Activated CD8-positive, alpha-beta memory T cell treated with anti-CD3 and anti-CD28 coated beads, Interleukin-2, amount 50 U/mL, for 4 hours (primary cell): ENCODE measurements at places on chromosomes 7 and 10.

DNA sequence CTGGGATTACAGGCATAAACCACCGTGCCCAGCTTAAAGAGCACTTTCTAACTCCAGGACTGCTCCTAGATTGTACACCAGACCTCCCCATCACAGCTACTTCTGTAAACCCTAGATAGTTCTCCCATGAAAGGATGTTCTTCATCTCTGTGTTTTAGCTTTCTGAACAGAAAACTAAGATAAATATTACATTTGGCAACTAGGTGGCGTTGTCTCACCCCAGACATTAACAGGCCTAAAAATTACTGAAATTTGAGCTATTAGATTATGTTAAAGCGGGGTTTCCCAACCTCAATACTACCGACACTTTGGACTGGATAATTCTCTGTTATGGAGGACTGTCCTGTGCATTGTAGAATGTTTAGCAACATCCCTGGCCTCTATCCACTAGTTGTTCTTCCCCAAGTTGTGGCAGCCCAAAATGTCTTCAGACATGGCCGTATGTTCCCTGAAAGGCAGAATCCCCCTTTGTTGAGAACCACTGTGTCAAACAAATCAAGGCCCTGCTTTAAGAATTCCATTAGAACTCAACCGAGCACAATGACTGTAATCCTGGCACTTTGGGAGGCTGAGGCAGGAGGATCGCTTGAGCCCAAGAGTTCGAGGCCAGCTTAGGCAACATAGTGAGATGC is 19.1 kb downstream of the ATOH7 start:
- no peak for DNase-seq

GRCh38 chr7:113659416-113659815 is 259.4 kb downstream of the PPP1R3A start:
- DNase-seq, result no peak

DNA sequence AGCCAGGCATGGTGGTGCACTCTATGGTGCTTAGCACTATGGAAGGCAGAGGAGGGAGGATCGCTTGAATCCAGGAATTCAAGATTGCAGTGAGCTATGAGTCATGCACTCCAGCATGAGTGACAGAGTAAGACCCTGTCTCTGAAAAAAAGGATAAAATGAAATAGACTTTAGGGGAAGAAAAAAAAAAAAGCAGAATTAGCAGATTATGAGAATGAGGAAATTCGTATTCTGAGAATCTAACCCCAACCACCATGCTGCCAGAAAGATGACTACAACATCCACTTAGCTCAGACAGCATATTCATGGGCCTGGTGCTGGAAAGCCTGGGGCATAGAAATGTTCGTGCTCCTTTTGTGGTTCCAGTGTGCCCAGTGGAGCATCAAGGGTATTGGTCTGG is 63.3 kb downstream of the TMEM26 start:
- no peak for DNase-seq

- no peak for DNase-seq
Measured at GRCh38 chr7:86558680-86559501, 84.8 kb upstream of the GRM3 start.

DNA sequence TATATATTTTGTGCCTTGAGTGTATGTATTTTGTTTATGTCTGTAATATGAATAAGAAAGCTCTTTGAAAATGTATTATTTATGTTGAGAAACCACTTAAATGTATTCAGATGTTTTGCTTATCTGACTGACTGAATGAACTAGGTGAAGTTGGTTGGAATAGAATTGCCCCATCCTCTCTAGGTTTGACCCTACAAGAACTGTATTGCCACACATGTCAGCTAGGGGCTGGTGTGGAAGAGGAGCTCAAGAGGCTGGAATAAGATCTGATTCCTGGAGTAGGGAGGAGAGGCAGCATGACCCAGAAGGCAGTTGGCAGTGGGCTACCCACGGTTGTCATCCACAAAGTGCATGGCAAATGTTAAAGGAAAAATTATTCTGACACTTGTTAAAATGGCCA is 9.1 kb downstream of the SSMEM1 start:
- no peak for DNase-seq

GRCh38 chr10:16965740-16966447 is 148.7 kb upstream of the RSU1 start:
- no peak for DNase-seq

GRCh38 chr10:80500572-80501380 is 36.9 kb upstream of the SH2D4B start:
- DNase-seq, result no peak

- no peak for DNase-seq
Measured at GRCh38 chr10:21314111-21314626, 211.3 kb downstream of the SKIDA1 start.

GRCh38 chr10:13634207-13634606 is 47.4 kb downstream of the PRPF18 start:
- DNase-seq, result no peak

DNA sequence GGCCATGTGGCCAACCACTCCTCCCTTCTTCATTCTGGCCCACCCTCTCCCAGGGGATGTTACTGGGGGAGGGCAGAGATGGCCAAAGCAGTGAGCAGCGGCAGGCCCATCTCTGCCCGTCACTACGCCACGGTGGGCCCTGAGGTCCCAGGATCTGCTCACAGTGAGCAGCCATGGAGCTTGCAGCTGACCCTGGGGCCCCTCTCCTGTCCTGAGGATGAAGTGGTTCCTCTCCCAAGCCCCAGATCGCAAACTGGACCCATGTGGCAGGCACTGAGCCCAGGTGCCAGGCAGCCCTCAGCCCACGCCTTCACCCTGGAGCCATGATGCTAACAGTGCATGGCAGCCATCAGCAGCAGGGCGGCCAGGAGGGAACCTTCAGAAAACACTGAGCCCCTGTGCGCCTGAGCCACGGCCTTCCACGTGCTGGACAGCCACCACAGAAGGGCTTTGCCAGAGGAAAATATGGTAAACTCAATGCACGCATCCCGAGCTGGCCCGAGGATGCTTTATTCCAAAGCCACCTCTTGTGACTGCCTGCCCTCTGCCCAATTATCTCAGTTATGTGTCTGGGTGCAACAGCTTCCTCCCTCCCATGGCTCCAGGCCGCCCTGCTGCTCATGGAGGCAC is 485.7 kb downstream of the PTPRN2 start:
- no peak for DNase-seq

- DNase-seq, result no peak
Measured at GRCh38 chr7:129955993-129956543, 3.3 kb upstream of the UBE2H start.
